Umbilical cord (tissue), 2 donors: ENCODE measurements at places on chromosomes 5 and 9.

GRCh38 chr5:3010301-3010952, 258.9 kb upstream of the IRX2 start:
- DNase-seq, result peak; percentile 50

GRCh38 chr9:38195737-38196161, 126.7 kb upstream of the SHB start:
- DNase-seq, result no peak

GRCh38 chr9:6000955-6001354, 14.5 kb downstream of the RANBP6 start:
- DNase-seq, result no peak

- DNase-seq, result no peak
Observed at GRCh38 chr9:2601785-2602378, 19.7 kb upstream of the VLDLR start.

GRCh38 chr9:4833781-4834560, 41.2 kb downstream of the RCL1 start:
- no peak for DNase-seq

DNA sequence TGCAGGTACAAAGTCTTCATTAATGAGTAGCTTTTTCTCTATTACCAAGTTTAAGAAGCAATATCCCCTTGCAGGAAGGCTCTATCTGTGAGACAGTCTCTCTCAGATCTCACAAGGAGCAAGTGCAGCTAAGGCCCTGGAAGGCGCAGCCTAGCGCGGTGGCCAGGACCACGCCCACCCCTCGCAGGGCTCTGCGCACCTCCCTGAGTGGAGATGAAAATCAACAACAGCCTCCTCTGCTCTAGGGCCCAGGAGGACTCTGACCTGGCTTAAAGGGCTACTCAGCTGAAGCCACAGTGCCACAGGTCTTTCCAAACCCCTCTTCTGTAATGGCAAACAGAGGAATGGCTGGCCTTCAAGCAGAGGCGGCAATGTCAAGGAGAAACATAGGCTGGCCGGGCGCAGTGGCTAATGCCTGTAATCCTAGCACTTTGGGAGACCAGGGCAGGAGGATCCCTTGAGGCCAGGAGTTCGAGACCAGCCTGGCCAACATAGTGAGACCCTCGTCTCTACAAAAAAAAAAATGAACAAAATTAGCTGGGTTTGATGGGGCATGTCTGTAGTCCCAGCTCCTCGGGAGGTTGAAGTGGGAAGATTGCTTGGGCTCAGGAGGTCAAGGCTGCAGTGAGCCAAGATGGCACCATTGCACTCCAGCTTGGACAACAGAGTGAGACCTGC, 11.9 kb downstream of the SEC16A start:
- DNase-seq, result no peak

DNA sequence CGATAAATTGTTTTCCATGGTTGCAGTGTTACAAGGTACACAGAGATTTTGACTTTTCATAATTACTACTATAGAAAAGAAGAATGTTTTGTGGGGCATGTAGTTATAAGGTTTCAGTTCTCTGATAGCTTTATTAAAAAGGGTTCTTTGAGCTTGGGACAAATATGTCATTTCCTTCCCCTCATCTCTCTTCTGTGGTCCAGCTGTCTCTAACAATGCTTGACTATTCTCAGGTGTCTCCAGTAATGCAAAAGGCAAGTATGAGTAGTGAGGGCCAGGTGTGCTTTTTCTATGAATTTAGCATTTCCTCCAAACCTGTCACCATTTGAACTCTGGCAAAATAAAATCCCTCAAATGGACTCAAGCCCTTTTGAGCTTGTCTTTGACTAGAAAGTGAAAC, 84.3 kb downstream of the SLF1 start:
- no peak for DNase-seq

DNA sequence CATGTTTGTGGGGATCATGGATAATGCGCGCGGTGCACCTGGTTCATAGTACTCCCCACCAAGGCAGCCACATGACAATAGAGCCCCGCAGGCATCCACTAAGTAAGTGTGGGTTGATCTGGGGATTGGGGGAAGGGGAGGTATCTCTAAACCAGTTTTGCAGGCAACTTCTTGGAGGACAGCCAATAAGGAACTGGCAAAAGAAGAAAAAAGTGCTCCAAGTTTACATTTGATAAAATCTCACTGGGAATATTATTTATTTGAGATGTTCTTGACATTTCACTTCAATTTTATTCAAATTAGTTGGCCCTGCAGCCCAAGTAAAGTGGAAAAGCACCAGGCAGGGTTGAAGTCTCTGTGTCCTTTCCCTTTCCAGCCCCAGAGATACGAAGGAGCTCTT, 8.5 kb downstream of the FBP1 start:
- DNase-seq, result peak; percentile 70

GRCh38 chr5:107874795-107875194, 204.1 kb upstream of the EFNA5 start:
- DNase-seq, result no peak

DNA sequence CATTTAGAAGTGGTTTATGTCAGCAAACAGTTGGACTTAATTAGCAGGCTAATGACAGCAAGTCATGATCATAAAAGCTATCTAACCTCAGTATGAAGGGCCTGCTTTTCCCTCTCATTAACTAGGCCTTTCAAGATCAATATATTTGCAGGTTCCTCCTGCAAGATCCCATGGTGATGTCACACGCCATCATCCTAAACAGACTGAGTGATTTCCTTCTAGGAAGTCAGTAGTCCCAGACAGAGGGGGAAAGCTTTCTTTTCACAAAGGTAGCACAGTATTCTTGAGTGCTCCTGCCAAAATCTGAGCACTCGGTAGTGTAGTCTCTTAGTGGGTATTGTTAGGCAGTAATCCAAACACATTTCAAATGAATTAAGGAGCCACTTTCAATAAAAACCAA, 52.5 kb downstream of the UIMC1 start:
- peak; percentile 21 for DNase-seq

GRCh38 chr9:111095441-111095840, 57.2 kb upstream of the LPAR1 start:
- DNase-seq, result peak; percentile 65

DNA sequence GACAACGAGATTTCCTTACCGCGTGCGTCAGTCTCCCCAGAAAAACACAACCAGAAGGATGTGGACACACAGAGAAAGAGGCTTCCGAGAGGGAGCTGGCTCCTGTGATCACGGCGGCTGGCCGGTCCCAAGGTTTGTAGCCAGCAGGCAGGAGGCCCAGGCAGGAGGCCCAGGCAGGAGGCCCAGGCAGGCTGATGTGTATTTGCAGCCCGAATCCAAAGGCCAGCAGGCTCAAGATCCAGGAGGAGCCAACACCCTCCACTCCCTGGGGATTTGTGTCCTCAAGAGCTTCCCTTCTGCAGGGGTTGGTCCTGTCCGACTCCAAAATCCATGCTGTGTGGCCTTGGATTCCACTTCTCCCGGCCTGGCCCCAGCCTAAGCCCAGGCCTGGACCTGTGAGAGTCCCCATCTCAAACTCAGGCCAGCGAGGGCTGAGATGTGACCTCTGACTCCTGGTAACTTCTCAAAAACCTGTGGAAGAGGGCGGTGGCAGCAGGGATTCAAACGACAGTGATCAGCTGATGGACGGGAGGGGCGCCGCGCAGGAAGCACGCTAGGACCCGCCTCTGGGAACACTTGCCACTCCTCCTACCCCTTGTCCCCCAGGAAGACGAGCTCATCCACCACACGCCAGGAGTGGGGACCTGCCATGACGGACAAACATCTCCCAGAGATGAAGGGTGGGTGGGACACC, 75.0 kb upstream of the PPP1R26 start:
- DNase-seq, result no peak

GRCh38 chr5:11507156-11507910, 396.9 kb downstream of the CTNND2 start:
- peak; percentile 15 for DNase-seq

DNA sequence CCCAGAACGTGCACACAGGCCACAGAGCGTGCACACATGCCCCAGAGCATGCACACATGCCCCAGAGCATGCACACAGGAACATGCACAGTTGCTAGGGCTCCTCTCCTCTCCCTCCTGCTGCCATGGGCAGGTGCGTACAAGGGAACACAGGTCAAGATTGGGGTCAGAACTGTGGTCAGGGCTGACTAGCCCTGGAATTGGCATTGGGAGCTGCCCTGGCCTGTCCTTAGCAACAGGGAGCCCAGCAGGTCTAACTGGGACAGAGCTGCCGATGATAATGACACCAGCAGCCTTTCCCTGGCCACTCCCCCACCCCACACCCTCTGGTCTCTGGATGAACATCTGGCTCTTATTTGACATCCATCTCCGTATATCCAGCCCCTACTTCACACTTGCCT, 8.0 kb downstream of the PCDH1 start:
- DNase-seq, result no peak

- DNase-seq, result peak; percentile 36
Observed at GRCh38 chr5:79069488-79070349, at the start of the genes BHMT2 and DMGDH. BHMT2 (plus strand) TSS chr5:79069767; CDS start chr5:79069783, 16 bp downstream. DMGDH (minus strand) TSS chr5:79069674; CDS start chr5:79069620, 54 bp downstream.

- peak; percentile 79 for DNase-seq
Observed at GRCh38 chr9:87342743-87343142, 154.9 kb upstream of the DAPK1 start.

- DNase-seq, result no peak
Observed at GRCh38 chr9:76759732-76760131, 4.5 kb upstream of the PCA3 start.

- DNase-seq, result peak; percentile 23
Observed at GRCh38 chr5:128084228-128085167, 932 bp downstream of the SLC12A2 start.

- no peak for DNase-seq
Observed at GRCh38 chr5:171115519-171115918, 193.5 kb upstream of the TLX3 start.

- DNase-seq, result no peak
Observed at GRCh38 chr5:88251048-88251711, 17.5 kb downstream of the TMEM161B start.
